ENCODE measurements at places on chromosomes 1 and 21. TPM values are rescaled to one million over a fixed set of nuclear protein-coding genes. Genes with fewer than 3 reads are reported as not detected.

The APCS gene
- total RNA-seq = not detected

The CAPN2 gene
- 50.7 TPM for total RNA-seq

The UQCRHL gene
- total RNA-seq = 1.7 TPM

The ADORA1 gene
- total RNA-seq = not detected

The MIXL1 gene
- total RNA-seq = 0.93 TPM

The SPATA1 gene
- total RNA-seq = 4.6 TPM

The OBSCN gene
- 16.1 TPM for total RNA-seq

The DCDC2B gene
- not detected for total RNA-seq

The GFI1 gene
- total RNA-seq = 1.2 TPM

The ATP5PB gene
- total RNA-seq = 229 TPM

The PHGDH gene
- 57.5 TPM for total RNA-seq

The PCSK9 gene
- not detected for total RNA-seq

The FAM131C gene
- total RNA-seq = not detected

The APOBEC4 gene
- total RNA-seq = not detected

The RAB7B gene
- total RNA-seq = not detected

The PRR9 gene
- not detected for total RNA-seq

The GJC2 gene
- 0.35 TPM for total RNA-seq

The SLC2A5 gene
- total RNA-seq = 4.5 TPM

The AUNIP gene
- 0.64 TPM for total RNA-seq

The TRMT13 gene
- total RNA-seq = 27.2 TPM

The PALMD gene
- total RNA-seq = not detected

The CDC73 gene
- 55.9 TPM for total RNA-seq

The GRHL3 gene
- total RNA-seq = 0.64 TPM

The PLCH2 gene
- 6.1 TPM for total RNA-seq

The S100A9 gene
- 2.6 TPM for total RNA-seq

The TLCD4 gene
- 0.22 TPM for total RNA-seq

The KRTAP19-1 gene
- not detected for total RNA-seq

The CLIC6 gene
- total RNA-seq = not detected

The DENND1B gene
- total RNA-seq = 19.2 TPM

The PTPN7 gene
- 29.4 TPM for total RNA-seq

The WNT9A gene
- not detected for total RNA-seq

The CATSPERE gene
- total RNA-seq = 1.1 TPM

The GPR37L1 gene
- total RNA-seq = not detected

The ATF3 gene
- total RNA-seq = 16.8 TPM

The UMODL1 gene
- total RNA-seq = 0.04 TPM

The TMEM82 gene
- total RNA-seq = not detected

The FAM72A gene
- total RNA-seq = 3.7 TPM

The TRIM67 gene
- total RNA-seq = not detected

The PRRX1 gene
- total RNA-seq = not detected

The LIN9 gene
- 4.5 TPM for total RNA-seq

The PYHIN1 gene
- total RNA-seq = 5.4 TPM

The RHD gene
- not detected for total RNA-seq

The TMED5 gene
- 38.7 TPM for total RNA-seq

The MFSD2A gene
- total RNA-seq = 30.3 TPM

The CLDN17 gene
- not detected for total RNA-seq

Measured in activated B cell treated with CpG ODN at 0.5 μM for 24 hours (primary cell).